Ecto neural progenitor cell (in vitro differentiated cells): ENCODE measurements at places on chromosomes 4 and X.
A peak's percentile ranks its signal among the peaks of the same experiment; 100 is the strongest.

DNA sequence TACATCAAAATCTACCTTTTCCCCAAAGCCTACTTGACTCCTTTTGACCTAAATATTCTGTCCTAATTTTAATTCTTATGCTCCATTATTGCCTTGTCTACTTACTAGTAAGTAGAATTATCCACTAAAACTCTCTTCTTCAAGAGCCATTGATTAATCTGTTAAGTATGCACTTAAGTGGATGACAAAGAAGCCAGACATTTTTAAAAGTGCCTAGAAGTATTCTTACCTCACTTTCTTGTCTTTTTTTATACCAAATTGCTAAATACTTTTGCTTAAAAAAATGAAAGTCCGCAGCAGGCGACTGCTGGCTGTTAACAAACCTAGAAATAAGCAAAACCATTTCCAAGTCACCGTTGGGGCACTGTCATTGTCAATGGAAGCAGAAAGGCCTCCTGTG, 20.1 kb upstream of the FRMPD4 start:
- no peak for DNase-seq

DNA sequence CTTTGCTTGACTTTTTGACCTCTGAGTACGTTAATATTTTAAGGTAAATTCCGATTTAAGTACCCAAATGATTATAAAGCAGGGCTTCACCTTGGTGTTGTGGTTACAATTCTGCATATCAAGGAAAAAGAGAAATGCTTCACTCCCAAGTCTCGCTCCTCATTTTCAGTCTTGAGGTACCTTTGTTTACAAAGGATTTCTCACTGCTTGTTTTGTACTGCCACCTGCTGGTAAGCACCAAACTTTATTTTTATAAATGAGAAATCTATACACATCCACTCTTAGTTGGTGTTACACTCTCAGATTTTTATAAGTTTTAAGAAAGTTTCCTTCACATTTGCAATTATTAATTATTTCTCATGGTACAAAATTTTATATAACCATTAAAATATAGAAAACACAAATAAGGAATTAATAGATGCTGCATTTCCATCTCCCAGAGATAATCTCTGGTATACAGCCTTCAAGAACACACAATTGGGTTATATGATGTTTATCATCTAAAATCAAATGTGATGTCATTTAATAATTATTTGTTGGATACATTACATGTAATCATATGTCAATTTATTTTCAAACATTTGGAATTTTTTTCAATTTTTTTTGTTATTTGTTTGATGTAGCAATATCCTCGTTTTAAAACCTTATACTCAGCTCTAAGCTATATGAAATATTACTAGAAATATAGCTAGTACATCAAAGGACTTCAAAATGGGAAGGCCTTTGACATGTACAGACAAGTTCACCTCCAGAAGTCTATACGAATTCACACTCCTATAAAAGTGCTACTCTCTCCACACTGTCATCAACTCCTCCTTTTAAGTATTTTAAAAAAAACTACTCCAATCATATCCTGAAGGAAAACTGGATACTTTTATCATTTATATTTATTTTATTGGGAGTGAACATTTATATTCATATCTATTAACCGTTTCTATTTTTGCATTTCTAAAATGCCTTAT, 179.9 kb downstream of the KCNIP4 start:
- no peak for DNase-seq

DNA sequence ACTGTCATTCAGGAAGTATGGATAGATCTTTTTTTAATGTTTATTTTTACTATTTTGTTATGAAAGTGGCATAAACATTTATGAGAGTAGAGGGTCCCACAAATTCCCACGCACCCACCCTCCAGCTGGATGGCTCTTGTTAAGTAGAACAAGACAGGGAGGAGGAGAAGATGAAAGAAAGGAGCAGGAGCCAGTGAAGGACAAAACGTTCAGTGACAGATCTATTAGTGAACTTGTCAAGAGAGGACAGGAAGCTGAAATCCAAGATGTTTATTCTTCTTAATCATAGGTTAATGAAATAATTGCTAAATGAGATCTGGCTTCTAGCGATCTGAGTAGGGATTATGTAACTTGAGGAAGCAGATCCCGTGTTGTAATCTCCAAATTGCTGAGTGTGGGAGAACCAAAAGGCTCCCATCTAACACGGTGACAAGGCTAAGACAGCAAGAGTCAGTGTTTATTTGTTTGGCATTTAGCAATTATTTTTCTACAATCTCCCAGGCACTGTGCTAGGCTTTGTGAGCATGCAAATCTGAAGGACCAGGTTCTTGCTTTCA, 162.5 kb downstream of the SHROOM3 start:
- no peak for DNase-seq

DNA sequence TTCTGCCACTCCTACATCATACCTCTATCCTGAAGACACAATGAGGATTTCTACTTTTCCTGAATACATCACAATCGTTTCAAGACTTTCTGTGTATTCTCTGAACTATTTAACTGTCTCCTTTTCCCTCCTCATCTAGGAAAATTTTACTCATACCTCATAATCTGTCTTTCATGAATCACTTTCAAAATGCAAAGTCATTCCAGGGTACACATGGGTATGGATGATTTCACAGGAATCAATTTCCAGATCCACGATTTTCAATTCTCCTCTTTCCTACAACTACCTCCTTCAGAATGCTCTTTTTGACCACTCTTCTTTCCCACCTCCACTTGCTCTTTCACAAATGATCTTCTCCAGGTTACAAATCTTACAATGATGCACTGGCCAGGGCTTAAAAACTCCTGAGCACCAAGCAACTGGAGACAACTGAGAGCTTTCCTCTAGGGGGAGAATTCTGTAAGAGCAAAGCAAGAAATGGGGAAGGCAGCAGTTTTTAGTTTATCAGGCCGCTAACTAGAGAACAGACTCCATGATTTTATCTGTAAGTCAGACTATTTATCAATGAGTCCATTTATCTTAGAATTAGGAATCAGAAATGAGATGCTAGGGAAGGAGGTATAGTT, 116.4 kb downstream of the PPP3CA start:
- DNase-seq = no peak

GRCh38 chr4:5277079-5277478, 225.8 kb downstream of the STK32B start:
- no peak for DNase-seq

- peak; percentile 96 for DNase-seq
Observed at GRCh38 chr4:17614416-17615299, at the start of gene MED28. MED28 (plus strand) TSS chr4:17614641; CDS start chr4:17614655, 14 bp downstream.

- DNase-seq = no peak
Observed at GRCh38 chrX:64188901-64189300, 16.6 kb downstream of the AMER1 start.

DNA sequence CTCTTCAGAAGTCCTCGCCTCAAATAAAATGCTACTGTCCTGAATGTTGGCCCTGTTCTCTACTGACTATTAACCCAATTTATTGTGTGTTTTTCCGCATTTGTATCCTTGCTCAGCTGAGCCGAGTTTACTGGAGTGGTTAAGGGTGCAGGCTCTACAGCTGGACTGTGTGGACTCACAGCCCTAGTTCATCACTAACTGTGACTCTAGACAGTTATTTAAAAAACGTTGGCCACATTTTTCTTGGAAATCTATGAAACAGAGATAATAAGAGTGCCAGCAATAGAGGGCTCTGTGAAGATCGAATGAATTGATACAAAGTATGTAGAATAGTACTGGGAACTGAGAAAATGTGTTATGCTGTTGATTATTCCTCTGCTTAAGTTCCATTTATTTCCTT, 2.9 kb upstream of the GUF1 start:
- DNase-seq = no peak

- DNase-seq = no peak
Observed at GRCh38 chr4:20678400-20678799, 21.9 kb upstream of the PACRGL start.

DNA sequence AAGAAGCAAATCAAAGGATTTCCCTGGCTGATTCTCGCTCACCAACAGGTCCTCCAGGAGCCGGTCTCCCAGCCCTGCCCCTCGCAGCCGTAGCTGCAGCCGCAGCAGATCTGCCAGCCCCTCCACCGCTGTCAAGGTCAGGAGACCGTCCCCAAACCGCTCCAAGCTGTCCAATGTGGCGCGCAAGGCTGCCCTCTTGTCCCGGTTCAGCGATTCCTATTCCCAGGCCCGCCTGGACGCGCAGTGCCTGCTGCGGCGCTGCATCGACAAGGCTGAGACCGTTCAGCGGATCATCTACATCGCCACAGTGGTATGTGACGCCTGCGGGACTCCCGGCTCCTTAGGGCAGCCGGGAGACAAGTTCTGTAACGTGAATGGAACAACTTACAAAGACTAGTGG, 25.6 kb downstream of the SPATA18 start:
- peak; percentile 78 for DNase-seq

- DNase-seq = no peak
Observed at GRCh38 chr4:176584031-176584606, 208.6 kb downstream of the VEGFC start.

DNA sequence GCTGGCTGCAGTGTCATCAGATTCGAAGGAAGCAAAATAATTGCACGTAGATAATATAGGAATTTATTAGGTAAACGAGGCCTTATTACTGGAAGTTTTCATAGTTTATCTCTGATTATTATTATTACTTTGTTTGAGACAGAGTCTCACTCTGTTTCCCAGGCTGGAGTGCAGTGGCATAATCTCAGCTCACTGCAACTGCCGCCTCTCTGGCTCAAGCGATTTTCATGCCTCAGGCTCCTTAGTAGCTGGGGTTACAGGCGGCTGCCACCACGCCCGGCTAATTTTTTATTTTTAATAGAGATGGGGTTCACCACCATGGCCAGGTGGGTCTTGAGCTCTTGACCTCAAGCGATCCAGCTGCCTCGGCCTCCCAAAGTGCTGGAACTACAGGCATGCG, 12.5 kb downstream of the CLCN3 start:
- DNase-seq = no peak

- DNase-seq = no peak
Observed at GRCh38 chrX:85882601-85883000, 164.8 kb downstream of the CHM start.

DNA sequence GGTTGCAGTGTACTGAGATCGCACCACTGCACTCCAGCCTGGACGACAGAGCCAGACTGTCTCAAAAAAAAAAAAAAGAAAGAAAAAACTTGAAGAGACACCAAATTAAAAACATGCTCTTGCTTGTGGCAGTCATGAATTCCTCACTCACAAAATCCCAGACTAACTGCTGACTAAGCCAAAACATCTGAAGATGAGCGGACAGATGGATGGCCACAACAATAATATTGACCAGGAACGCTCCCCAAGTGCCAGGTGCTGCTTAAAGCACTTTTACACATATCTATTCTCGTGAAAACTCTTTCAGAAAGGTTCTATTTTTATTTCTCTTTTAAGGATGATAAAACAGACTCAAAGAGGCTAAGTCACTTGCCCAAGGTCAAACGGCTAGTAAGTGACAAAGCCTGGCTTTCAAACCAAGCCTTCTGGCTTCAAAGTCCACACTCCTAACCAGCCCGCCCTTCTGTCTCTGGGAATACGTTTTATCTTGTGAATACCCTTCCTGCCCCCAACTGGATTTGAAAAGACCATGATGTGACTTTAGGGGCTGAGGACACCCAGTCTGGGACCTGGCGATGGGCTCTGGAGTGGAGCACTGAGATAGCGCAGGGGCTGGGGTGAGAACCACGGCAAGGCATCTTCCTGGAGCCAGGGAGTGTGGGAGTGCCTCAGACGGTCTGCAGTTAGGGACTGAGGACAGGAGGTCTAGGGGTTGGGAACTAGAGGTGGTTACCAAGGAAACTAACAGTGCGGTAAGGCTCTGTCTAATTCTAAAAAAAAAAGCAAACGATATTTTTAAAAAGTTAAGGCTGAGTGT, 9.5 kb upstream of the CXCR3 start:
- DNase-seq = no peak

- DNase-seq = no peak
Observed at GRCh38 chrX:136574548-136574947, 42.5 kb downstream of the VGLL1 start.

- no peak for DNase-seq
Observed at GRCh38 chrX:14673236-14673635, 143.9 kb downstream of the GLRA2 start.

- no peak for DNase-seq
Observed at GRCh38 chr4:155799116-155799793, 40.4 kb downstream of the GUCY1B1 start.

GRCh38 chr4:181388061-181388460, 855.1 kb upstream of the TENM3 start:
- no peak for DNase-seq

DNA sequence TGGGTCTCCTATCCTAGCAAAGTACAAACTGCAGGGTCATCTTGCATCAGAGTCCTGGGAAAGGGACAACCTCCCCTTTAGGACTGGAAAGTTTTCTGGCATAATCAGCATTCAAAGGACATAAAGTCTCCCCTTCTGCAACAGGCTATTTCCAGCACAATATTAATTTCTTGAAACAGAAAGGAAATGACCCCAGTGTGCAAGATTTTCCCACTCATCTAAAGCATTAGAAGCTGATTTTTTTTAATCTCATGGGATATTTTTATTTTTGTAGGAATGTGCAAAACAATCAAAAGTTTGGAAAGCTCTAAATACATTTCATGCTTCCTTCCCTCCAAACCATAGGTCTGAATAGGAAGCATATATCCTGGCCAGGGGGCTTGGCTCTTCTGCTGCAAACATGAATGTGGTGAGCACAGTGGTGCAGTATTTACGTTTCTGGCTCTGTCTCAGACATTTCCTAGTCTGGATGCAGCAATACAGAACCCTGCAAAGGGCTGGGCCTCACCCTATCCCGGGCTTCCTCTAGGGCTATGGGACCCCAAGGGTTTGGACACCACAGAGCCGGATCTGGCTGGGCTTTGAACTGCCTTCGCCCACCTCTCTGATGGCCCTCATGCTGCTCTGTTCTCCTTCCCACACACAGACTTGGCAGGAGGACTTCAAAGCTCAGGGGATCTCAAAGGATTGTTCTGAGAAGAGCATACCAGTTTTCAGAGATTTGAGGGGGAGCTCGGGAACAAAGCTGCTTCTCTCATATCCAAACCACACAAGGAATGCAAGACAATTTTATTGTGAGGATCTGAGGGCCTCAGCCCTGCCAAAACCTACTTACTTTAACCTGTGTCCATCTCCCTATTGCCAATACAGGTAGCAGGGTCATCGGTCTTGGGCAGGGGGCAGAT, 64.9 kb downstream of the POLR2B start:
- no peak for DNase-seq

- DNase-seq = no peak
Observed at GRCh38 chrX:103932133-103932532, 30.3 kb upstream of the TMSB15B start.

GRCh38 chrX:115693476-115693875, 132.5 kb downstream of the PLS3 start:
- no peak for DNase-seq
